ENCODE measurements at places on chromosomes 3 and 15. TPM values are rescaled to one million over a fixed set of nuclear protein-coding genes. Genes with fewer than 3 reads are reported as not detected.

- H3K4me3 ChIP-seq = no peak overlapping the region
- no peak for DNase-seq
- no peaks in the 10 kb centered on the region for H3K27me3 ChIP-seq
- H3K4me1 ChIP-seq = peaks cover 50% of the 10 kb centered on the region
Observed at GRCh38 chr15:33148129-33148751, 46.3 kb downstream of the FMN1 start.

Gene RARB
- 4.1 TPM for total RNA-seq

Gene FBXW12
- not detected for total RNA-seq

GRCh38 chr3:31481697-31482096, 51.0 kb upstream of the STT3B start:
- no peaks in the 10 kb centered on the region for H3K4me1 ChIP-seq
- no peak overlapping the region for H3K27ac ChIP-seq
- DNase-seq = no peak

GRCh38 chr15:68404056-68404798, 27.7 kb downstream of the ITGA11 start:
- H3K4me1 ChIP-seq = no peaks in the 10 kb centered on the region
- no peak overlapping the region for H3K4me3 ChIP-seq
- no peaks in the 10 kb centered on the region for H3K36me3 ChIP-seq
- no peak overlapping the region for H3K27ac ChIP-seq
- no peaks in the 10 kb centered on the region for H3K27me3 ChIP-seq
- DNase-seq = no peak

- DNase-seq = no peak
- no peak overlapping the region for H3K4me3 ChIP-seq
- no peaks in the 10 kb centered on the region for H3K27me3 ChIP-seq
- H3K27ac ChIP-seq = no peak overlapping the region
Observed at GRCh38 chr15:57079446-57079845, 161.0 kb downstream of the TCF12 start.

GRCh38 chr3:109944836-109945235, 607.5 kb upstream of the DPPA4 start:
- DNase-seq = no peak
- H3K27me3 ChIP-seq = no peaks in the 10 kb centered on the region

- H3K4me3 ChIP-seq = no peak overlapping the region
- H3K4me1 ChIP-seq = no peaks in the 10 kb centered on the region
- DNase-seq = no peak
Observed at GRCh38 chr3:67418426-67419217, 235.8 kb downstream of the SUCLG2 start.

Gene MB21D2
- total RNA-seq = 4.1 TPM

DNA sequence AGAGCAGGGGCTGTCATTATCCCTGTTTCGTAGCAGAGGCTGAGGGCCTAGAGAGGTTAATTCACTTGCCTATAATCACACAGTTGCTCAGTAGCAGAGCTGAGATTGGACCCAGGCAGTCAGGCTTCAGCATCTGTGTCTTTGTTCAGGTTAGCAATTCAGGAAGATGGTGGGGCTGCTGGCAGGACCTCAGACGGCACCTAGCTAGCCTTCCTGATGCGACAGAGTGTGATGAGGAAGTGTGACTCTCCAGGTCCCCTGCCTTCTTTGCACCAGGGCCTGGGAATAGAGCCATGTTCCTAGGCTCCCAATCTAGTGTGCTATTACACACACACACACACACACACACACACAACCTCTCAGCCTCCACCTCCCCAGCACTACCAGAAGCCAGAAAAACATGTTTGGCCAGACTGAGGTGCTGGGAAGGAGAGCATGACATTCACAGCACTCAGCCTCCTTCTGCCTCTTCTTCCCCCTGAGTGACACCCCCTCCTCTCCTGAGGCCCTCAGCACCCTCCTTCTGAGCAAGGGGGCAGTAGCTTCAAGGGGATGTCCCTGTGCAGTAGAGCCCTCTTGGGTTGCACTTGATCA, 88.9 kb downstream of the TLE3 start:
- no peak for DNase-seq
- no peaks in the 10 kb centered on the region for H3K27me3 ChIP-seq
- no peak overlapping the region for H3K27ac ChIP-seq
- no peaks in the 10 kb centered on the region for H3K36me3 ChIP-seq
- no peak overlapping the region for H3K4me3 ChIP-seq
- no peaks in the 10 kb centered on the region for H3K4me1 ChIP-seq

- H3K36me3 ChIP-seq = no peaks in the 10 kb centered on the region
- H3K27ac ChIP-seq = no peak overlapping the region
- H3K27me3 ChIP-seq = no peaks in the 10 kb centered on the region
- DNase-seq = peak; percentile 51
- no peak overlapping the region for H3K4me3 ChIP-seq
Observed at GRCh38 chr3:136186344-136186743, 9.8 kb downstream of the MSL2 start.

Data from left lung (tissue), 14 donors.